NCI-H2171 (cell line): ENCODE measurements at places on chromosomes 4 and X.

DNA sequence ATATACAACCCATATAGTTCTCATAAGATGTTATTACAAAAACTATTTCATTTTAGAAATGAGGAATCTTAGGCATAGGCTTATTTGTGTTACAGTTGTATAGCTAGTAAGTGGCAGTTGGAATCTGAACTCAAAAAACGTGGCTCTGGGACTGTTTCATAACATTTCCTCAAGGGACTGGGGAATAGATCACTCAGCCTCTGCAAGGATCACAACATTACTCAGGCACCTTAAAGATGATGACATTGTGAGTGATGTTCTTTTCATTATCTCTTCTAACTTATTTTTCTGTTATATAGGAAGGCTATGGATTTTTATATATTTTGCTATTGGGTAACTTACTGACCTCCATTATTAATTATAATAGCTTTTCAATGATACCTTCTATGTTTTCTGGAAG is 774.2 kb upstream of the LCORL start:
- no peak for DNase-seq

DNA sequence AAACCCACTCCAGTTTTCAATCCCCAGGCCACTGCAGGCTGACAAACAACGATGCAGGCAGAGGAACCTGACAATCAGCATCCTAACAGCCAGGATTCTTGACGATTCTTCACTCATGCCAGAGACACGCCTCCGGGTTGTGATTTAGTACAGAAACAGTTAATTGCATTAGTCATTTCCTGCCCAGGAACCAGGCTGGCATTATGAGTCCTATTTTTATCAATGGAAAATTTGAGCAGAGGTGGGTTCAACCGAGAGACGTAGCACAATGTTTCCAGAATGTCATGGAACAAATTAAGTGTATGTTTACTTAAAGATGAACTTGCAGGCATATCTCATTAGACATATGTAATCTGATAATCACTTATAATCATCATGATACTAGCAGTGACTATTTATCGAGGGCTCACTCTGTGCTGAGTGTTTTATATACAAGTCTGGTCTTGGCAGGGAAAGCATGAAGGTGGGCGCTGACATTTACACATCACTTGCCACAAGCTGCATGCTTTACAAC is 159.7 kb downstream of the NSUN7 start:
- no peak for DNase-seq

DNA sequence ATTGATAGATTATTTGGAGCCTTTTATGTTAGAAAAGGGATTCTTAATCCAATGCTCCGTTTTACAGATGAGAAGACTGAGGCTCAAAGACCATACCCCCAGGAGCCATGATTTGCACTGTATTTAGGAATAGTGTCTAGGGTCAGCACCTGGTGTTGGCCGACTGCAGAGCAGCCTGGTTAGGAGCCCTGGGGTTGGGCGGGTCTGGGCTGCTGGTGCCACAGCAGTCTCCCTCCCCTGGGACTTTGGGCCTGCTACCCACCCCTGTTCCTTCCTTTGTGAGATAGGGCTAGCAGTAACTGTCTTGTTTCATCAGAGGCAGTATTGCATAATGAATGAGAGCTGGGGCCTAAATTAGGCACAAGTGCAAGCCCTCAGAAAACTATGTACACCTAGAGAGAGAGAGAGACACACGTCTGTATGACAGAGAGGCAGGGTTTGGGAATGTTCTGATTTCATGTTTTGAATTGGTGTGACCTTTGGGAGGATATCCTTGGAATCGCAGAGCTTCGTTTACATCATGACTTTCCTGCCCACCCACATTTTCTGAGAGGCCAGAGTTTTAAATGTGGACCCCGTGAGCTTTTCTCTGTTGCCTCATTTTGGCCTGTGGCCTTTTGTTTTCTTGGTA is 111.7 kb downstream of the PTTG2 start:
- no peak for DNase-seq

GRCh38 chr4:140463182-140463581 is 34.9 kb downstream of the MGAT4D start:
- DNase-seq: no peak

- no peak for DNase-seq
Observed at GRCh38 chr4:189048119-189048518, 892.6 kb upstream of the FRG1 start.

GRCh38 chr4:6417516-6418050 is 54.8 kb downstream of the PPP2R2C start:
- DNase-seq: no peak

GRCh38 chr4:183342541-183343533 is 20.6 kb upstream of the CLDN24 start:
- DNase-seq: no peak
